ENCODE measurements at places on chromosomes 11 and 22.
A peak's percentile ranks its signal among the peaks of the same experiment; 100 is the strongest.

DNA sequence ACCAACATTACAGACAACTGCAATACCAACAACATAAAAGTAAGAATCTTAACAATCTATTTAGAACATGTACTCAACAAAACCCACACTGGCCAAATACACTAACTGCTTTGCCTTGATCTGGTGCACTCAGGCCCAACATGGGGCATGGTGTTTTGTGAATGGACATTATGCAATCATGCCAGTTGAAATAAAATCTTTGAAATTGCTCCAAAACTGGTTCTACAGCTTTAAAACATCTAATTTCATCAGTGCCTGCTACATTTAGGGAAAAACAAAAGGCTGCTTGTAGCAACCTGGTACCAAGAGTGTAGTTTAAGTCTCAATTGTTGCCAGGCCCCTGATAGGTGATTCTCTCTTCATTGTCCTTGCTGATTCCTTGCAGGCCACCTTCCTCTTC lies 3.3 kb upstream of the CTR9 start:
- no peak for DNase-seq

DNA sequence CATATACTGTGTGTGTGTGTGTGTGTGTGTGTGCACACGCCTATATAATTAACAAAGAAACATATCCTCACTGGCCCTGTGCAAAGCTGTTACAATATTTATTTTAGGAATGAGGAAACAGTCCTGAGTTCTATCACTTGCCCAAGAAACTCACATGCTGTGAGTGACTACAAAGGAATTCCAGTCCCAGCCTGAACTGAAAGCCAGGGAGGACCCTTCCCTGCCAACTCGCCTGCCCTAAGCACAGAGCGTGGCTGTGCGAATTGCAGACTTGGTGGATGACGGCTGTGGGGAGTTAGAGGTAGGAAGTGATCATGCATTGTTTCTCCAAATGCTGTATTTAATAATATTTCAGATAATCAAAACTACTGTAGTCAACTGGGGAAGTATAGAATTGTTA lies 26.4 kb upstream of the CD5 start:
- peak; percentile 24 for DNase-seq

- DNase-seq = no peak
These were observed at the start of gene MMP10 for GRCh38 chr11:102780491-102780918. TSS of gene MMP10 (minus strand) at chr11:102780628. CDS start at chr11:102780591, 37 bp downstream.

GRCh38 chr11:113084297-113084696 lies 123.1 kb downstream of the NCAM1 start:
- no peak for DNase-seq

DNA sequence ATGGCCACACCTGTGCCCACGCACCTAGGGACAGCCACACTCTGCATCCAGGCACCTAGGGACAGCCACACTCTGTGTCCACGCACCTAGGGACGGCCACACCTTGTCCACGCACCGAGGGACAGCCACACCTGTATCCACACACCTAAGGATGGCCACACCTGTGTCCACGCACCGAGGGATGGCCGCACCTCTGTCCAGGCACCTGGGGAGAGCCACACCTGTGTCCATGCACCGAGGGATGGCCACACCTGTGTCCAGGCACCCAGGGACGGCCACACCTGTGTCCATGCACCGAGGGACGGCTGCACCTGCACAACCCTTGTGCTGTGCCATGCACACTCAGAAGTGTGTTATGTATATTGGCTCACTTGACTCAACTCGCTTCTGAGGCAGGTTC lies 10.8 kb downstream of the OVOL1 start:
- no peak for DNase-seq

DNA sequence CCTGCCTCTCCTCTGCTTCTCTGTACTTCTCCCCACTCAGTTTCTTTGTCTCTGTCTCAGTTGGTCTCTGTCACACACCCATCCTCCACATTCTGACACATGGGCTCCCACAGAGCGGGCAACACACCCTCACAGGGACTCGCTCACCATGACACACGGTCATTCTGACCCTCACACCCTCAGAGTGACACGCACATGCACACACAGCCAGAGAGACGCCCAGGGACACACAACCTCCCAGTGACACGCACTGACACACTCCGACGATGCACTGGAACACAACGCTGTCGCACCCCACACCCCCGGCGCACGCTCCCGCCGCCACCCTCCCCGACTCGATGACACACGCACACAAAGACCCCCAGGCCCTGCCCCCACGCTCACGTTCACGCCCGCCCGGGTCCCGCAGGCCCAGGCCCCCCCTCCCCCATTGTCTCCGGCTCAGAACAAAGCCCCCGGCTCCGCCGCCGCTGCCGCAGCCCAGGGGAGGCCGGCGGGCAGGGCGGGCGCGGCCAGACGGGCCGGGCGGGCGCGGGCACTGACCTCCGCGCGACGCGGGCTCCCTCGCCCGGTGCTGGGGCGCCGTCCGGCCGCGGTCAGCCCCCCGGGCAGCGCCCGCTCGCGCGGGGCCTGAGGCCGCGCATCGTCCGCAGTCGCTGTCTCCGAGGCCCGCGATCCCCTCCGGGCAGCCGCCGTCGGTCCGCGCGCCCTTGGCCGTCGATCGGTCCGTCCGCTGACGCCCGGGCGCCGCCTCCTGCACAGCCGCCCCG lies 404 bp downstream of the DCHS1 start:
- DNase-seq = no peak

DNA sequence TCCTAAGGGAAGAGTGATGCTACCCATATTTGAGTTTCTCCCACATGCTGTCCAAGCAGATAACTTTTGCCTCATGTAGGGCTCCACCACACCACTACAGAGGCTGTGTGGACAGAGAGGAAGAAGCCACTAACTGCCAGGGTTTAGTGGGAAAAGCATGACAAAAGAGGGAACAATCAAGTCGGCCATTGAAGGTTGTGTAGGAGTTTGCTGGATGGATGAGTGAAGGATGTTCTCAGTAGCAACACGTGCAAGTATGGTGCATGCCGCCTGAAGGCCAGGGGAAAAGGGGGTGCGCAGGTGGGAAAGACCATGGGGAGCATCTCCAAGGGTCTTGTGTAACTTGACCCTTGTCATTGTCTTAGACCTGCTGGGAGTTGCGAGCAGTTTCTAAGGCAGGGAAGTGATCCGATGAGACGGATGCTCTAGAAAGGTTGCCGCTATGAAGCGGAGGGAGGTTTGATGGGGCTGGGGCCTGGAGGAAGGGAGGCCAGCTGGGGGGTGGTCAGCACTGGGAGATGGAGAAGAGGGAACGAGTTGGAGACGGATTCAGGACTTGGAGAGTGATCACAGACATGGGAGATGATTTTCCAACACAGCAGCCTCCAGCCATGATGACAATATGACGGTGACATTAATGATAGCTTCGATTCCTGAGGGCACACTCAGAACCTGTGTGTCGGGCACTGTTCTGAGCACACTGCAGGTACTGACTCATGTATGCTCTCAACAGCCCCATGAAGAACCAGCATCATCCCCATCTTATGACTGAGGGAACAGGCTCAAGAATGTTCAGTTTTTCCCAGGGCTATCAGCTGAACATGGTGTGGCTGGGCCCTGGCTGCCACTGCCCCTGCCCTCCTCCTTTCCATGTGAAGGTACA lies 53.7 kb downstream of the CD6 start:
- DNase-seq = no peak

- DNase-seq = no peak
These were observed 1.4 kb upstream of the NEFH start for GRCh38 chr22:29478326-29479276.

DNA sequence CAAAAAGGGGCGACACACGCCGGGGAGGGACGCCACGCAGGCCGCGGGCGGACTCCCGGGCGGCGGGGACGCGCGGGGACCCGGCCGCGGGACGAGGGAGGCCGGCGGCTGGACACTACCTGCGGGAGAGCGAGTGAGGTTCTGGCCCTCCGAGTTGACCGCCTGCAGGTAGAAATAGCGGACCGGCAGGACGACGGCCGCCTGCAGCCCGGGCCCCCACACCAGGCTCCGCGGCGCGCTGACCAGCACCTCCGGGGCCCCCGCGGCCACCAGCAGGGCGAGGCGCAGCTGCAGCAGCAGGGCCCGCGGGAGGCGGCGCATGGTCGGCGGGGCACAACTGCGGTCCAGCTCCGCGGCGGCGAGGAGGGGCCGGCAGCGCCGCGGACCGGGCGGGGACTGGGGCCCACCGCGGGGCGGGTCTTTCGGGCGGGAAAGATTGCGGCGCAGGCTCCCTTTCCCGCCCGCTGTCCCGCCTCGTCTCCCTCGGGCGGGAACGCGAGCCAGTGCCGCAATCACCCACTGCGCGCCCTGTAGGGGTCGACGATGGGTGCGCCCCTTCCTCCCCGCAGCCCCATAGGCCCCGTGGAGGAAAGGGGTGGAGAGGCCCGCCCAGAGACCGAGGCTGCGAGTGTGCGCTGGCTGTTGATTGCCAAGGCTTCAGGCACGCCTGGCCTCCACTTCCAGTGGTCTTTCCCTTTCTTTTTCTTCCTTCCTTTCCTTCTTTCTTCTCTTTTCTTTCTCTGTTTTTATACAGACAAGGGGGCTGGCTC lies at the start of gene POGLUT3:
Gene POGLUT3, minus strand, starts transcription at position 339 of the 770 bp plus-strand sequence. Its CDS starts 18 bp downstream, at position 321.
- peak; percentile 35 for DNase-seq

Measured in globus pallidus (tissue), 1 donor.